ENCODE measurements at places on chromosomes 4 and X.

GRCh38 chr4:7180938-7181337, 11.4 kb upstream of the SORCS2 start:
- no peak for DNase-seq

- no peak for DNase-seq
Measured at GRCh38 chr4:148575577-148575976, 133.4 kb upstream of the NR3C2 start.

GRCh38 chr4:81217779-81218178, 2.8 kb upstream of the PRKG2 start:
- no peak for DNase-seq

GRCh38 chrX:38548508-38548907, 12.8 kb upstream of the TSPAN7 start:
- no peak for DNase-seq

DNA sequence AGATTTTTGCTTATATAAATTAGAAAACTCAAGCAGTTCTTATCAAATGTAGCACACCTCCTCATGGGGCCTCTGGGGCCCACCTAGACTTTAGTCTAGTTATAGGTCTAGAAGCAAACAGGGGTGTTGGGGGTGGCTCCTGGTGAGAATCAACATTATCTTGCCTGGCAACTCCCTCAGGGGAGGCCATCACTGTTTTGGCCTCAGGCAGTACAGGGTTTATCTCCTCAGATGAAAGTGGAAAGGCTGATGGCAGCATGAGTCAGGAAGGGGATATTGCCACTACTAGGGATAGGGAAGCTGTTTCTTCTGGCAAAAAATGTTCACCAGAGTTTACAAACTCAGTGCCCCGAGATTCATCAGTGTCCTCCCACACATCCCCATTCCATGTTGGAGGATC, 232.4 kb upstream of the BMP3 start:
- no peak for DNase-seq

DNA sequence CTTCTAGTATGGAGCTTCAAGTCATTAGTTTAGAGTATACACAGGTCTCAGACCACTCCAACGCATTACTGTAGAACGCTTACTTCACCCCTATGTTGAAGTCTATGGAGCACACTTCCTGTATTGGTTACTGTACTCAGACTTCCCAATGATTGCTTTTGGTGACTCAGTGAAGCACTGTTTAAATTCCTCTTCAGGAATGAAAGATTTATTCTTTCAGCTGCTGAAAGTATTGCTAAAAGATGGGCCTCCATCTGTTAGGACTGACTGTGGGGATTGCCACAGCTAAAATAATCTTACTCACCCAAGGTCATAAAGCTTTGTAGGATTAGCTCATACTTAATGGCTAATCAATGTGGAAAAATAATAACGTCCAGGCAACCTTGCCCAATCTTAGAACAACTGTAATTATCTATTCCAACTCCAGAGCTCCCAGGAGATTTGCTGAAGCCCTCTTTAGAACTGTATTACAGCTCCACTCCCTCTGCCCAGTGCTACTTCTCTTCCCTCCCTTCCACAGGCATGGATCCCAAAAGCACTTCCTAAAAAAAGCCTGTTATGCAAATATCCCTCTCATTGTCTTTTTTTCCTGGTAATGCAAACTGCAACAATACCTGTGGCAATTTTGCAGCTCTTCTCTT, 281.9 kb upstream of the HS3ST1 start:
- DNase-seq: no peak

DNA sequence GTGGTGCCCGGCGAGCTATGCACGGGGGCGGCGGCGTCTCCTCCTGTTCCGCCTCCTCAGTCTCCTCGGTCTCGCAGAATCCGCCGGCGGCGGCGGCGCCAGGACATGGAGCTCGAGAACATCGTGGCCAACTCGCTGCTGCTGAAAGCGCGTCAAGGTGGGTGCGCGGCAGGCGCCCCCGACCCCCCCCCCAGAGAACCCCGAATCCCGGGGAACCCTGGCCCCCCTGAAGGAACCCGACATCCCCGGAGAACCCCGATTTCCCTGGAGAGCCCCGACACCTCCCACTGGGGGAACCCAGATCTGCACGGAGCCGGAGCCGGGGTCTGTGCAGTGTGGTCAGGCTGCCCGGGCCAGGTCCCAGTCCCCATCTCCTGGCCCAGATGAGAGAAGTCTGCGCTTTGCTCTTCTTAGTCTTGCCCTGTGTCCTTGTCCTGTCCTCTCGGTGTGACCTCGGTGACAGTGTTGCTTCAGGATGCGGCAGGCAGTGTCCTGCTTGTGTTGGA, 648 bp downstream of the GRK4 start:
- DNase-seq: no peak

GRCh38 chrX:9317176-9317575, 147.7 kb upstream of the TBL1X start:
- no peak for DNase-seq

DNA sequence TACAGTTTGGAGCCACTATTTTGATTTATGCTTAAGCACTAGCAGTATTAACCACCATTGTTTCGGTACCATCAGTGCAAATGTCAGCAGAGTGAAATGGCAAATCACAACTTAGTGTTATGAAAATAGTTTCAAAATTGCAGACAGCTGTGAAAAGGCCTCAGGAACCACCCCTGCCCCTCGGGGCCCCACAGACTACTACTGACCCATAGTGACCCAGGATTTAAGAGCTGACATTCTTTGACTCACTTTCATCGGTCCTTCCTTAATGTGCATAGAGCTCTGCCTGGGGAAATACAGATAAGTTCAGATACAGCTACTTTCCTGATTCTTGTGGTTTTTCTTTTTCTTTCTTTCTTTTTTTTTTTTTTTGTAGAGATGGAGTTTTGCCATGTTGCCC, 3.3 kb upstream of the BBS7 start:
- DNase-seq: no peak

- peak; percentile 43 for DNase-seq
Measured at GRCh38 chr4:41428601-41429279, 109.2 kb upstream of the LIMCH1 start.

DNA sequence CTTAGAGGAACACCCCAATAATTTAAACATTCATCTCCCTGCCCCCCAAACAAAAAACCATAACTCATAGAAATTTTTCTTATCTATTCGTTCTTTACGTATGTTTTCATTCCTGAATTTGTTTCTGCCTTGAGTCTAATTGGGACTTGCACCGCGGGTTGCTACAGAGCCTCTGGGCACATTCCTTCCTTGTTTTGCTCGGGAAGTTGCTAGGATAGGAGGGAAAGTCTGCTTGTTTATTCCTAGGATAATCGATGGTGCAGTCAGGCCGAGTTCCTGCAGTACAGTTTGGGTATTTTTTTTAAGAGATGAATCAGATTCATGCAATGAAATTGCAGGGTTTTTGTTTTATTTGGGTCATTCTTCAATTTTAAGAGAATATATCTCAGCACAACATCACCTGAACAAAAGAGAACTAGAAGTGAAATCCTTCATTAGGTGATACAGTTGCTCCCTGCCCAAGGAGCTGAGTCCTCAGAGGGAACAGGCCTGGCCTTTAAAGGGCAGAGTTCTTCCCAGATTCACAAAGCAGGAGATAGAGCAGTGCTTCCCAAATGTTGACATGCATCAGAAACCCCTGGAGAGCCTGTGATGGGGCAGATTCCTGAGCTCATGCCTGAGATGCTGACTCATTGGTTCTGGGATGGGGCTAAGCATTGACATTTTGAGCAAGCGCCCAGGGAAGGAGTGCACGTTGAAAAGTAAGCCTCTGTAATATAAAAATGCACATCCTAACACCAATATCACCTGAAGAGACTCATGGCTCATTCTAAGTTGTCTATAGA, 114.9 kb upstream of the FAM9B start:
- DNase-seq: no peak

DNA sequence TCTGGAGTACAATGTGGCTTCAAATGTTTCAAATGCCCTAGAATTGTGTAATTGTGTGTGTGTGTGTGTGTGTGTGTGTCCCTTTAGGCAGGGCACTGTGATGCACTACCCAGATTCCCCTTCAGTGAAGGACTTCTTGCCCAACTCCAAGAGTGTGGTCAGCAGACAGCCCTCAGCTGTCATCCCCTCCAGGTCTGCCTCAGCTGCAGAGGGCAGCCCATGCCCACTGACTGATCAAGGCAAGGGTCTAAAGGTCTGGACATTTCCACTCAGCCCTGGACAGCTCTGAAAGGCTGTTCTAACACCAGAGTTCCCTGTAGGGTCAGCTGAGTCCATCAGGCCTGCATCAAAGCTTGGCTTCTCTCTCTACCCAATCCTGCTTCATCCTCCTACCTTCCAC, 83.9 kb upstream of the USP9X start:
- DNase-seq: no peak

- no peak for DNase-seq
Measured at GRCh38 chr4:101806914-101807313, 16.4 kb downstream of the BANK1 start.

DNA sequence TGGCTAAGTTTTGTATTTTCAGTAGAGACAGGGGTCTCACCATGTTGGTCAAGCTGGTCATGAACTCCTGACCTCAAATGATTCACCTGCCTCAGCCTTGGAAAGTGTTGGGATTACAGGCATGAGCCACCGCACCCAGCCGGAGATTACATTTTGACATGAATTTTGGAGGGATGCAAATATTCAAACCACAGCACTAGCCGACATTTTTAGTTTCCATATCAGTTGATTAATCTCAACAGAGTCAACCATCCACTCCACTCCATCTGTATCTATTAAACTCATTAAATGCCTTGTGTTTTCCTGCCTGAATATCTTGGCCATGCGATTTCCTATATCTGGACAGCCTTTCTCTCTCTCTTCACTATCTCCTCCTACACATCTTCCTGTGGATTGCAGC, 64.1 kb upstream of the PDGFRA start:
- DNase-seq: no peak

DNA sequence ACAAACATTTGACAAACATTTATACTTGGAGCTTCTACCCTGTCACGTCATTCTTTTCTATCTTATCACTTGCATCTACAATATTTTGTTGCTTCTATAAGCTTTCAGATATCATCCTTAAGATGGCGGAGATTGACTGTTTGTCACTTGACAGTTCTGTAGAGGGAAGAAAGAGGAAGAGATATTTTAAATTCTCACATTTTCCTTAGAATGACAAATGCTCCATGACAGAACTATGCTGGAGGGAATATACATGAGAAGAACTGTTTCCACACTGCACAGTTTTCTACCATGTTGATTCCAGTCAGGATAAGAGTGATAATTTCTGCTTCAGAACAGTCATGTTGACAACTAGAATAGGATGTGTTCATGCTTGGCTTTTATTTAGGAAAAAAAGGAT, 29.7 kb downstream of the FAM133A start:
- no peak for DNase-seq

DNA sequence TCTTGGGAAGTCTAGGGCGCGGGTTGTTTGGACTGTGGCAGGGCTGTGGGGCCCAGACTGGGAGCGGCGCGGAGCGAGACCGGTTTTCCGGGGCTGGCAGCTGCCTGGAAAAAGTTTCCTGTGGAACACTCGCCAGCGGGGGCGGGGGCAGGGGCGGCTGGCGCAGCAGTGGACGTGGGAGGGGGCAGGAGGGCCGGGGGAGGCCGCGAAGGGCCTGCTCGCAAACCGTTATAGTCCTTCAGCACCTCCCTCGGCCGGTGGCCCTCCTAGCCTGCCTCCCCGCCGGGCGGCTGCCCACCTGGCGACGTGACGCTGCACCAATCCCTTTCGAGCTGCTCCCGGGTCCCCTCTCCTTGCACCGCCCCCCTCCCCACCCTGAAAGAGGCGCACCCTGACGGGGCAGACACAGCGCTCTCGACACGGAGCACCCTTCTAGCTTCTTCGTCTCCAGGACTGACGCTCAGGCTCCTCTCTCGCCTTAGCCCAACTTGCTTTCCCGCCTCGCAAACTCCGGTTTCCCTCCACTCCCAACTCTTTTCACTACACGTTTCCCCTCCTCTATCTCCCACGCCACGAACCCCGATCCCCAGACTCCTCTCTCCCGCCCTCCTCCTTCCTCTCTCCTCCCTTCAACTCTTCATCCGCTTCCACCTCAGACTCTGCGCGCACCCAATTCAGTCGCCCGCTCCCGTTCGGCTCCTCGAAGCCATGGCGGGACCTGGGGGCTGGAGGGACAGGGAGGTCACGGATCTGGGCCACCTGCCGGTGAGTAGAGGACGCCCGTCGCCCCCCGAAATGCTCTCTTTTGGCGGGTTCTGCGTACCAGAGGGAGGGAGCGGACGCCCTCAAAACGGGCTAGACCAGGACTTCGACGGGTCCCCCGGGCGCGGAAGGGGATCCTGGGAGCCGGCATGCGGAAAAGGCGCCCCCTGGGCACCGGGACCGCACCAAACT, at the start of gene NRK:
NRK (plus strand) TSS at position 402 of the 954 bp plus-strand sequence; CDS start at position 709, 307 bp downstream.
- DNase-seq: peak; percentile 2

GRCh38 chrX:39721566-39722279, 376.0 kb downstream of the BCOR start:
- no peak for DNase-seq

GRCh38 chrX:111090458-111090857, 5.5 kb upstream of the PAK3 start:
- no peak for DNase-seq

DNA sequence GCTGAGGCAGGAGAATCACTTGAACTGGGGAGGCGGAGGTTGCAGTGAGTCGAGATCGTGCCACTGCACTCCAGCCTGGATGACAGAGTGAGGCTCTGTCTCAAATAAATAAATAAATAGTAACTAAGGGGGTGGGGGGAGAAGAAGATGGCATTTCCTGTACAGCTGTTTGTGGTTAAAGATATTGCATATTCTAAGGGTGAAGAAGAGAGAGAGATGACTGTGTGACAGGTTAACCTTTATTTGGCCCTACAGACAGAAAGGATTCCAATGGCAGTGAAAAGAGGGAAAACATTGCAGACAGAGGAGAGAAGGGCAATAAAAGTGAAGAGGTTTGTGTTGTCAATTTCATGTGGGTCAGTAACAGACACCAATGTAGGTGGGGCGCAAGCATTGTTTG, 9.4 kb downstream of the TASL start:
- no peak for DNase-seq

- no peak for DNase-seq
Measured at GRCh38 chr4:48670587-48670986, 109.5 kb downstream of the FRYL start.

All from D341Med (cell line).